ENCODE measurements at places on chromosomes 16 and 17.

DNA sequence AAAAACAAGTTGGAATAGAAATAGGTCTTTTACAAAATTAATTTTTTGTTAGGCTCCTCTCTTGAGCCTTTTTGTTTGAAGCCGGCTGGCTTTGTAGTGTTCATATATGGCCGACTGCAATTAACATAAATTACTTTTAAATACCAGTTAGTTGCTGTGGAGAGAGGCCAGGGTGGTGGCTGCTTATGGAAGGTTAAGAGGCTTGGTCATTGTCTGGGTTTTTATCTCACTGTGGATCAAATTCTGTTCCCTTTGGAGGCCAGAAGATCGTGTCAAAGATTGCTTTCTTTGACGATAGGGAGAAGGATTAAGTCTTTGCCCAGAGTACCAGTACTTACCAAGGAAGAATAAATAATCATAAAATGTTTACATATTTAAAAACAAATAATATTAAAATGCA is 39.9 kb downstream of the MSI2 start:
- DNase-seq: no peak

DNA sequence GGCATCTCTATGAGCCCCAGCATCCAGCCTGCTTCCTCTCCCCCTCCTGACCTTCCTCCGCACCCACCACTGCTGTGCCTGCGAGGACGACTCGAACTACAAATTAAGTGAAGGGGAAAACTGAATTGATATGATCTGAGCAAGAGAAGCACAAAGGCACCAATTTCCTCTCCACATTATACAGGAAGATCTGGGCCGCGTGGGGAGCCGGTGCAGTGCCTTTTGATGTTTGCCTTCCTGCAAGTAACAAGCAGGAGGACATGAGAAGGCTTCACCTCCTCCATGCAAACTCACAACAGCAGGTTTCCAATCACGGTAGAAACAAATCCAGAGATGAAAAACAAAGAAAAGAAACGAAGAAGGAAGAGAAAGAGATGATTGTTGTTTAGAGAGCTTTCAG is 57.8 kb upstream of the MMP2 start:
- no peak for DNase-seq

DNA sequence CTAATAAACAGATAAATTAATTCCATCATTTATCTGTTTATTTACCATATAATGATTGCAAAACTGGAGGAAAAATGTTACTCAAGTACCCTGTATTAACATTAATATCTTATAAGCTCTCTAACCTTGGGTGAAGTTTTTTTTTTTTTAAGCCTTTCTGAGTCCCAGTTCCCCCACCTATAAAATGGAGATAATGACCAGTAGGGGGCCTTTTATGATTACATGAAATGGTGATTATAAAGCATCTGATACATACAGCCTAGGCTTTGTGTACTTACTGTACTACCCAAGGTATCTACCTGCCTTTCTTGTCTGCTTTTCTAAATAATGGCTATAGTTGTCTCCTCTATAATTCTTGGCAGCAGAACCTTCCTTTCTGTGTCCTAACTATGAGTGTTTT is 22.6 kb downstream of the LRRC36 start:
- peak; percentile 8 for DNase-seq

- DNase-seq: no peak
These were observed 110.7 kb downstream of the WWOX start for GRCh38 chr16:78209951-78210661.

DNA sequence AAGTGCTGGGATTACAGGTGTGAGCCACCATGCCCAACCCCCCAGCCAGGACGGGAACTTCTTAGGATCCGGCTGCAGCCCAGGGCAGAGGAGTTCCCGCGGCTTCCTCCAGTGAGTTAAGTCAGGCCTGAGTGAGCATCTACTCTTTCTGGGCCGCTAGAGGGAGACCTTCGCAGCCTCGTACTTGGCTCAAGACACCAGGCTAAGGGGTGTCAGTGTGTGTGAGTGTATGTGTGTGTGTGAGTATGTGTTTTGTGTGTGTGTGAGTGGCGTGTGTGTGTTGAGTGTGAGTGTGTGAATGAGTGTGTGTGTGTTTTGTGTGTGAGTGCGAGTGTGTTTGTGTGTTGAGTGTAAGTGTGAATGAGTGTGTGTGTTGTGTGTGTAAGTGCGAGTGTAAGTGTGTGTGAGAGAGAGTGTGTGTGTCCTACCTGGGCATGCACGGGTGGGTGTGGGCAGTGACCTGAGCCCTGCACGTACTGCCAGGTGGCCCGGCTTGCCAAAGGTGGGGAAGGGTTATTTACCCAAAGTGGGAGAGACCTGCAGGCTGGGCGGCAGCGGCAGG is 58.5 kb downstream of the TMEM235 start:
- peak; percentile 91 for DNase-seq

DNA sequence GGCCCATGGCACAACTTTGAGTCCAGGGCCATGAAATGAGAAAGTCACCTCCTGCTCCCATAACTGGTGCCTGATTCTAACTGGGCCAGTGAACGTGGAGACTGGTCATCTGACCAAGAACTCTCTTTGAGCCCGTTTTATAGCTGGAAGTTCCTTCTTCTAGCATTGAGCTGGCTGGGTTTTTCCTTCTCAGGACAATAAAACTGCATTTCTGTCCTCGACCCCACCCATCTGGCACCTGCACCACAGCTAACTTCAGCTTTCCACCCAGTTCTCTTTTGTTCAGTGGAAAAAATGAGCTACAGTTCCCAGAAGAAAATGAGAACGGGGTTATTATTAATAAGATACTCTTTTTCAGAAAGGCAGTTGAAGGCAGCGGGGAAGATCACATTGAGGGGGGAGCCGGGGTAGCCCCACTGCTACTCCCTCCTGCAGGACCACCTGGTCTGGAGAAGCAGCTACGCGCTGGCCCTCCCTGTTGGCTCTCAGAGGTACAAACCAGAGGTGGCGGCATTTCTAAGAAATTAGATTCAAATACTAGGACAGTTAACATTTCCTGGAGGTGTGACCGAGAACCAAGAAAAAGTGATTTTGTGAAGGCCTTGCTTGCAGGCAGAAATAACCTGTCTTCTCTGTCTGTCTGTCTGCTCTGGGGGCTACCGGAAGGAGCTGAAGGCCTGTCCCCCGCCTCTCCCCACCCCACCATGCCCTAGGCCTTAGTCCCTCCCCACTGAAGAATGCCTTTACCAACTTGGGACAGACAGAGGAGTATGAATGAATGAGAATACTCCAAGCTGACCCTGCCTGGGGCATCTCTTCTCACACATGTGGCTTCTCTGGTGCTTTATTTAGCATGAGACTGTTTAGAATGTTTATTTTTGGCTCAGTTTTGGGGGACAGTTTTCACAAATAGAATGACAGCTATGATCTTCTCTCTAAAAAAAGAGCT is 123.9 kb downstream of the XYLT1 start:
- no peak for DNase-seq

All from fibroblast of the conjunctiva (primary cell).